Activated B cell treated with CpG ODN at 0.5 μM for 24 hours (primary cell): ENCODE measurements at places on chromosomes 7 and 10.

- DNase-seq = peak; percentile 76
Observed at GRCh38 chr10:72340510-72341261, 14.0 kb downstream of the DNAJB12 start.

- no peak for DNase-seq
Observed at GRCh38 chr7:13021566-13022300, 334.3 kb downstream of the ARL4A start.

DNA sequence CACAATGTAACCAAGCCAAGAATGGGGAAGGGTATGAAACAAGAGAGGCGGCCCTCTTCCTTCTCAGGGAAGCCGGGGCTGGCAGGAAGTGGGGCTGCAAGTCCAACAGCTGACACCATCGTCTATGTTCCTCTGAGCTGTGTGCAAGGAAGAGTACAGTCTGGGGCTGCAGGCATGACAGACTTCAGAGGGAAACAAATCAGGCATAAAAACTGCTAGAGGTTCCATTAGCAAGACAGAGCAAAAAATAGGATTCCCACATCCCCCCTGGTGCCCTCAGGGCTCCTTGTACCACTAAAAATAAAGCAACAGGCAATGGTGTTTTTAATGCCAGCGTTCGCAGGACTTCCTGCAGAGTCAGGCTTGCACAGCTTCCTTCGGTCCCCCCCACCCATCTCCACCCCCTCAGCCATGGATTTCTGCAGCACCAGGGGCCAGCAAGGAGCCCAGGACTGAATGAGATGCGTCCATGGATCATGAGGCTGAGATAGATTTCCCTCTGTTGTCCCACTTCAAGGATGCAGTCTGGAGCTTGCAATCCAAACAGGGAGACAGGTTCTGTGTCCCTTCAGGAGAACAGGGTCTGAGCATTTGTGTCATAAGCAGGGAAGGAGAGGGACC is 34.6 kb downstream of the KCNMA1 start:
- DNase-seq = no peak

- no peak for DNase-seq
Observed at GRCh38 chr10:47040681-47041080, 129.5 kb downstream of the PTPN20 start.

DNA sequence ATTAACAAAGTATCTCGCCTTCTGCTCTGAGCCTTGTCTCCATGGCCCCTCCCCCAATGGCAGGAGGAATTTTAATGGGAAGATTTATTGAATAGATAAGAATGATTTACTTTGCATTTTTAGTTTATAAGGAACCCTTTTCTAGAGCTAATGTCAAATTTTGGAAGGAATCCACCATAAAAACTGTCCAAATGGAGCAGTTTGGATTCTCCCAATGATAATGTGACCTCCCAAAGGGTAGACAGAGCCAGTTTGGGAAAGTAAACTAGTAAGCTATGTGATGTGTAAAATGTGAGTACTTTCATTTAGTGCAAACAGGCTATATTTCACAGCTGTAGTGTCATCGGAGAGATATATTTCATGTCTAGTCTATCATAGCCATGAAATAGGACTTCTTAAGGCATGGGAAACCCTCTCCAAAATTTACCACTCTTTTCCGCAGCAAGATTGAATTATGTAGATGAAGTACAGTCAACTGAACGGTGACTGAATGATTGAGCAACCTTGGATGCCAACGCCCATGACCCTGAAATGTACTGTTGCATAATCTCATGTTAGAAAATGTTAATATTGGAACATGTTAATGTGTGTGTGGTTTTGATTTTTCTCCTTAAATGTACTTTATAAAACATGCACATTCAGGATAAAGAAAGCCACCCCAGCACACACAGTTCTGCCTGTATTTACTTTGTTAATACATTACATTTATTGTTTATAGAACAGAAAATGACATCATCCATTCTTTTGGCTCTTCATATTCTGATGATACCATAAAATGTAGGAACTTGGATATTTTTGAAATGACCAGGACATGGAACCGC is 140.6 kb downstream of the NRP1 start:
- no peak for DNase-seq

DNA sequence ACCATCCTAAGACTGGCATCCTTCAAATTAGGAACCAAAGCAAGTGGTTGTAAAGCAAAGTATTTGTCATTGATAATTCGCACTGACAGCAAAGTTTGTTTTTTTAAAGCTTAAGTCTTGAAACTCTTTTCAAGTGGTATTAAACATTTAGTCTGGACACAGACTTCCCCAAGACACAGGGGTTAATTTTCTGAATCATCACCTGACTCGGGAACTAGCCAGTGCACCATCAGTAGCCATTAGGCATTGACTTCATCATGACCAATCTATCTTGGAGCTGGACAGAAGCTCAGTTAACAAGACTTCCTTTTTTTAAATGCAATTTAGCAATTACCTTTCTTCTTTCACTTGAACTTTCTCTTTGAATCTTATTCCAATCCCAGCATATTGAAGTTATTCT is 210.6 kb downstream of the ZNF365 start:
- no peak for DNase-seq

DNA sequence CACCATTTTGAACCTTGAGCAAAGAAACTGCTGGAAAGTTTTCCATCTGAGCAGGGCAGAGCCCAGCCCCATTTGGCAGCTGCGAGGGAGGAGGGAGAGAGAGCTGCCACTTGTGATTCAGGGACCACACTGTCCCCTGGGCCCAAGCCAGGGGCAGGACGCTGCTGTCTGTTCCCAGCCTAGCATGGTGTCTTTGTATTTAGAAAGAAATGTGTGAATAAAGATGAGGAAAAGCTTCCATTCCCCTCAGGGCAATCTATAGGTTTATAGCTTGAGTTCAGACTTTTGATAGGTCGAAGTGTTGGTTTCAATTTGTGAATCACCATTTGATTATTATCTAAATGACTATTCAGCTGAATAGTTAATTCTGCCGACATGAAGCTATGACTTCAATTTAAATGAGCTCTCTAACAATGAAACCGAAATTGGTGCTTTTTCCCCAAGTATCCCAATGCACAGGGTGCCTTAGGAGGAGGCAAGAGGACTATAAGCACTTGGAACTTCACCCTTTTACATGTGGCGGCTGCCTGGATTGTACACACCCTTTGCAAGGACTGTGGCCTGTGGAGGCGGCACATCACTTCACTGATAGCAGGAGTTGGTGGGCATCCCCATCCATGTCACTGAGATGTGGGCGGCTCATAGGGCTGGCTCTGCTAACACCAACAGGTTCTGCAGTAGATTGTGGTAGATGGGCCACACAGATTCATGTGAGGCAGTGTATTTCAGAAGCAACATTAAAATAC is 223.5 kb downstream of the CCDC3 start:
- no peak for DNase-seq

GRCh38 chr10:52769966-52770365 is 2.6 kb downstream of the MBL2 start:
- DNase-seq = no peak

DNA sequence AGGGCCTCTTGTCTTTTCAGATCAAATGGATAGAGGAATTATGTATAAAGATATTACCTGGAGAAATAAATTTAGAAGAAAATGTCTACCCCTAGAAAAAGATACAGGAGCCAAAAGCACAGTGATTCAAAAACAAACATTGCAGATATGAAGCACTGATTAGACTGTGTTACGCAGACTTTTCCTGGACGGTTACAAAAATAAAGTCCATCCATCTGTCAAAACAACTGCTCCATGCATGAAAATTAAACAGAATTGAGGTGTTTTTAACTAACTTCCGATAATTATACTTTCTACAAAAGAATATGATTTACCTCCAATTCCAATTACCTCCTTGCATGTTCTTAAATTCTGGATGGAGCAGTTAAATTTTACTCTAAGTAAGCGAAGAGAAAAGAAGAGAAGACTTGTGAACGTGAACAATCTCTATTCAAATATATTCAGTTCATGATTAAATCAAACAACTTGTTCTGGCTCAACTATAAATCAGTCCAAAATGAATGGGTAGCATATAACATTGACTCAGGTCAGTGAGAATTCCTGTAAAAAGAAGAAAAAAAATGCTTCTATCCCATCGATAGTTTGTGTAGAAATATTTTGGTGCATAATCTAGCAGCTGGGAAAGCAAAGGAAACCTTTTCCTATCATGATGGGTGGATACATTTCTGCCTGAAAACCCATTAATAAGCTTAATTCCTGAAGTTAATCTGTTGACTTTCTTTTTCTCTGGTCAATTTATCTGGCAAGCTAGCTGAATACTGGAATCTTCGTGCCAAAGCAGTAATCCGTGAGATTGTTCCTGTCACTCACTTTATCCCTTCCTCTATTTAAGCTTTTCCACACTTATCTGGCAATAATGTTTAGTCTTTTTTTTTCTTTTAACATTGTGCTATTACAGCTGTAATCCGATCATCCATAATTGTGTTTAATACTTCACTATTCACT is 80.4 kb downstream of the SEMA3A start:
- DNase-seq = no peak

GRCh38 chr10:128026615-128027300 is 99.5 kb downstream of the MKI67 start:
- no peak for DNase-seq

DNA sequence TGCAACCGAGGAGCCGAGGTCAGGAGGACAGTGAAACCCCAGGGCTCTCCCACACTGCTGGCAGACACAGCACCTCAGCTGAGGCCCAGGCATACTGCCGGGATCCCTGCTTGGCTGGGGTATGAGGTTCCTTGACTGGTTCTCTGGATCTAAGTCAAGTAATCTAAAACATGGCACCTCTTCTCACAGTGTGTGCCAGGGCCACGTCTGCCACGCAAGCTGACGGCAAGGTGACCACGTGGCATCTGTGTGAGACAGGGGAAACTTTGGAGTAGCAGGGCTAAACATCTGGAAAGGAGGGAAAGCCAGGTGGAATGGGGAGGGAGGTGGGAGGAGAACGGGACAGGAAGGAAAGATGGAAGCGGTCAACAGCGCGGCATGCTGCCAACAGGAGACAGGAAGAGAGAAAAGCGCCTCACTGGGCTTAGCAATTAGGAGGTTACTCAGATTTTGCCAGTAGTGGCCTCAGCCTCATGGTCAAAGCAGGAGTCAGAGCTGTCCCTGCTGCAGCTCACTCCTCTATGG is 103.7 kb downstream of the CXCL12 start:
- DNase-seq = no peak

GRCh38 chr7:85081846-85082245 is 105.0 kb downstream of the SEMA3D start:
- no peak for DNase-seq

- DNase-seq = no peak
Observed at GRCh38 chr7:97008275-97008917, 3.0 kb downstream of the DLX6 start.

DNA sequence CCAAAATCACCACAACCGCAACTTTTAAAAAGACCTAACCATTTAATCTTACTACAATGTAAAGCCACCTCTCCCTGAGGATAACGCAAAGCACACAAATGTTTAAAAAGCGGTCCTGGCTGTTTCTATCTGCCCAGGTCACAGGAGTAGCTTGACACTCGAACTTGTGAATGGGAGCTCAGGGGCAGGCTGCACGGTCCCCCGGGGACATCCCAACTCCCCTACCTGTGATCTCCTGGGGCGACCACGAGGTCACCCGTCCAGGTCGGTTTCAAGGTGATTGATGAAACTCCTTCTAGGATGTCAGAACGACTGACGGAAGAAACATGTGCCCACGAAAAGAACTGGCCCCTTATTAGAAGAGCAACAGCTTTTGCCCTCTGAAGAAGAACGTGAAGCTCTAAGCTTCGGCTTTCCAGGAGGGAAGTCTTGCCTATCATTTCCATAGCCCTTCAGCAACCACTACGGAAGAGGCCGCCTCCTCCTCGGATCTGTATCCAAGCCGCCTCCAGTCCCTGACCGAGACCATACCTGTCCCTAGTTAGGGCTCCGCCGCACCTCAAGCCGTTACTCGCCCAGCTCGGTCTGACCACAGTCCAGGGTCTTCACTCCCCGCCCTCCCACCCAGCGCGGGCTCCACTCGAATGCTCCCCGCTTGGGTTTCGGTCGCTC is 459 bp downstream of the CYCS start:
- peak; percentile 22 for DNase-seq

DNA sequence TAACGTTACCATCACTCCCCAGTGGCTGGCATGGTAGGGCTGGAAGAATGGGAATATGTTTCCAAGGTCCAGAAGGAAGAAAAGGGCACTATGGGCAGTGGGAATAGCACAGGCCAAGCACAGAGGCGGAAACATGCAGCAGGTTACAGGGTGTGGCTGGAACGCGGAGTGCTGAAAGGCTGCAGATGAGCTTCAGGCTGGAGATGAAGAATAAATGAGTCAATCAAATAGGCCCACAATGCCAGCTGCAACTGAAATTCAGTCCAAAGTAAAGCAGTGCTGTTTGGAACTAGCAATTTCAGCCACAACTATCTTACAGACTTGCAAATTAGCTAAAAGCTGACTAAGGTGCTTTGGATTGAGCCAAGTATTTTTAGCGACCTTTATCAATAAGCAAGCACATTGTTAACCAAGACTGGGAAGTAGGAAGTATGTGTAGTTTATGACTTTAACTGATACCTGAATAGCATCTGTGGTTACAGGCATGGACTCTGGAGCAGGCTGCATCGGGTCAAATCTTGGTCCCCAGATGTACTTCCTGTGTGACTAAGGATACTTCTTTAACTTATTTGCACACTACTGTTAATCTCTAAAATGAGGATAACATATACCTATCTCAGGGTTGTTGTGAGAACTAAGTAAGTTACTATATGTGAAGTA is 77.5 kb upstream of the CTTNBP2 start:
- DNase-seq = no peak

- no peak for DNase-seq
Observed at GRCh38 chr10:4130685-4131084, 345.7 kb upstream of the KLF6 start.

- no peak for DNase-seq
Observed at GRCh38 chr7:94907026-94907810, at the start of gene PPP1R9A. Gene PPP1R9A, plus strand, starts transcription at chr7:94907594. Its CDS starts 2,520 bp downstream, at chr7:94910114.

DNA sequence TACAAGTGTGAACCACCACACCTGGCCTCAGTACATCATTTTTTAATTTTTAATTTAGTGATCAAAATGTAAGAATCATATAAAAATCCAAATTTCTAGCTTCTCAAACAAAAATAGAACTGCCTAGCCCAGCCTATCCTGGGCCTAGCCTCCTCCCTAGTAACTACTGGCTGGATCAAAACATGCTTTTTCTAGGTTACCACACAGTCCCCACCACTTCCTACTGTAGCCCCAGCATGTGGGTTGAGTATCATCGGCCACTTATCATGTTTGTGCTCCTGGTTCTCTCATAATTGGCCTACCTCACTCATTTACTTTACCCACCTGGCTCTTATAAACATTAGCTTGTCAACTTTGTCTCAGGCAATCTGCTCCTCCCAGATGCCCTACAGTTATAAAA is 52.9 kb downstream of the DNAJC12 start:
- no peak for DNase-seq

- DNase-seq = no peak
Observed at GRCh38 chr7:41164440-41164839, 538.5 kb downstream of the INHBA start.
